Progenitor cell of endocrine pancreas (in vitro differentiated cells): ENCODE measurements at places on chromosomes 7 and 10. TPM values are rescaled to one million over a fixed set of nuclear protein-coding genes. Genes with fewer than 3 reads are reported as not detected.

GIMAP4 gene
- not detected in 2 replicates for total RNA-seq

DNA sequence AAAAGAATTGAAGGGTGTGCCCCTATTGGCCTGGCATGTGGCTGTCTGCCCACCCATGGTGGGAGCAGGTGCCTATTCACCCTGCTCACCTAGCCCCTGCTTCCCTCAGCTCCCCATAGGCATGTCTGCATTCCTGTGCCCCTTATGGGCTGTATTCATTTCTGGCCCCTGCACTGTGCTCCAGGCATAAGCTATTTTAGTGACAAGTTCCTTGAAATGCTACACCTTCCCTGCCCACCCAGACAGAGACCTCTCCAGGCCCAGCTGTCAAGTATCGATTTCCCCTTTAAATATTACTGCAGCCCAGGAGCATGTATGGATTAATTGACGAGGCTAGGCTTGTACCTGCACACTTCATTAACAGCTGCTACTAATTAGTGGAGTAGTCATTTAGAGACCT lies 235.4 kb downstream of the RPS24 start:
- no peaks in the 10 kb centered on the region for H3K27me3 ChIP-seq
- no peak overlapping the region for H3K4me3 ChIP-seq
- no peak overlapping the region for H3K27ac ChIP-seq
- no peaks in the 10 kb centered on the region for H3K36me3 ChIP-seq

GIGYF1 gene
- total RNA-seq = 89.3 and 95.1 TPM in 2 replicates

- H3K27ac ChIP-seq = no peak overlapping the region
- peaks cover 28% of the 10 kb centered on the region for H3K4me1 ChIP-seq
- no peaks in the 10 kb centered on the region for H3K27me3 ChIP-seq
- H3K4me3 ChIP-seq = no peak overlapping the region
- H3K36me3 ChIP-seq = no peaks in the 10 kb centered on the region
These were observed 16.3 kb downstream of the SMURF1 start for GRCh38 chr7:99127636-99128035.

DNA sequence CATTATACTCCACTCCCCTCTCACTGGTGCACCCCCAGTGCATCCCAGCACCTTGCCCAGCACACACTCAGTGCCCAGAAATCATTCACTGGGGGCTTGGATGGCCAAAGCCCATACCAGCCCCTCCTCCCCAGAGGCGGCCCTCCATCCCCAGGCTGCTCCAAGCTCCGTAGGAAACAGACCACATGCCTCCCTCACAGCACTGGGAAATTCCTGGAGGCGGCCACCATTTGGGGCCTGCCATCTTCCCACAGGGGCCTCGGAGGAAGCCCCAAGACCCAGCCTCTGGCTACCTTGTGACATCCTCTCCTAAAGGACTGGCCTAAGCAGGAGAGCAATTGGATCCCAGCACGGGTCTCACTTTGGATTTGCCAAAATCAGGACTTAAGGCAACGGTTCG lies 49.7 kb downstream of the FOXL3 start:
- no peak overlapping the region for H3K4me3 ChIP-seq
- no peaks in the 10 kb centered on the region for H3K27me3 ChIP-seq
- peaks cover 62% of the 10 kb centered on the region for H3K4me1 ChIP-seq
- no peak for DNase-seq

DNA sequence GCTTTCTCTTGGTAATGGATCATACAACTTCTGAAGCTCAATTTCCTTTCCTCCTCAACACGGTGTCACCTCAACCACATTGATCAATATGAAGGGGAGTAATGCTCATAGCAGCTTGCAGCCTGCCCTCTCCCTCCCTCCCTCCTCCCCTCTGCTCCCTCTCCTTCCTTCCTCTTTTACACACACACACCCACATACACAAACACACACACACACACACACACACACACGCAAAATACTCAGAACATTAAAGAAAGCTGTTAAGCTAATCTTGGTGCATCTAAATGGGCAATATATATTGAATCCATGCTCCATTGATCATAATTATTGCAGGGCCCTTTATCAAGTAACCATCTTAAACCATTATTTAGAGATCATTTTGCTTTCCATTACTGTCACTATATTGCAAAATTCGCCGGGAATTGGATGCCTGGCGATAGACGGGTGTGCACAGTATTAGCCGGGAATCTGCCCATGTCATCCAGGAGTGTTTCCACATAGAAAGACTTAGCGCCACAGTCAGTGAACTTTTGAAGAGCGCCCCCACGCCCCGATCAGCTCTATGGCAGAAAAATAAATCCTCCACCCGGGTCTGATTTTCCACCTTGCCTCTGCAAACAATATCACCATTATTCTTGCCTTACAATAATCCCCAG lies 122.0 kb downstream of the PRLHR start:
- no peak overlapping the region for H3K4me3 ChIP-seq
- H3K27me3 ChIP-seq = peaks cover 40% of the 10 kb centered on the region
- peak overlapping the region; percentile 29 for H3K27ac ChIP-seq

PSD gene
- total RNA-seq = 8.9 and 10.7 TPM in 2 replicates

DNA sequence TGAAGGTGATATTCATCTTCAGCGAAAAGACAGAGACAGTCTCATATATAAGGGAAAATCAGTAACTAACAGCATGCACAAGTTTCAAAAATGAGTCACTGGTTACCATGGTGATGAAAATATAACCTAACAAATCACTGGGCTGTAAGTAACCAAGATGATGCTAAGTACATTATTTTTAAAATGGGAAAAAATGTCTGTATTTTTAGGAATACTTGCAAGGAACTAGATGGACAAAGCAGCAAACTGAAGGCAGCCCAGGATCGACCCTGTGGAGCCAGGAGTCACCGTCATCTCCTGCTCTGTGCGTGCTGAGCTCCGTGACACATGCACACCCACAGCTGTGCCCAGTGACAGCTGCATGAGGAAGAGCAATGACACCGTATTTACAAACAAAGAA lies 137.3 kb downstream of the ELMO1 start:
- peaks cover 5% of the 10 kb centered on the region for H3K4me1 ChIP-seq
- no peak overlapping the region for H3K4me3 ChIP-seq
- no peaks in the 10 kb centered on the region for H3K27me3 ChIP-seq
- no peak overlapping the region for H3K27ac ChIP-seq
- DNase-seq = no peak
- H3K36me3 ChIP-seq = peaks cover 8% of the 10 kb centered on the region

RNF148 gene
- 0.26 and 0.40 TPM in 2 replicates for total RNA-seq

DNA sequence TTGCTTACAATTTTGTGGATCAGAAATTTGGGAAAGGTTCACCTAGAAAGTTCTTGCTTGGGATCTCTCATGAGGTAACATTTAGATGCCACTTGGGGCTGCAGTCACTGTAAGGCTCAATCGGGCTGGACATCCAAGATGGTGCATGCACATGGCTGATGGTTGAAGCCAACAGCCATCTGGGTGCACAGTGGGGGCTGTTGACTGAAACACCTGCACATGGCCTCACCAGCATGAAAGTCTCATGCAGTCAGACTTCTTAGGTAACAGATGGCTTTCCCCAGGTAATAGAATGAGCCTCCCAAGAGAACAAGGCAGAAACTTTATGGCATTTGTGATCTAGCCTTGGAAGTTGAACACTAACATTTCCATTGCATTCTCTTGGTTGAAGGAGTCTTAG lies 740.7 kb upstream of the AUTS2 start:
- peaks cover 11% of the 10 kb centered on the region for H3K27me3 ChIP-seq
- H3K27ac ChIP-seq = no peak overlapping the region
- no peak overlapping the region for H3K4me3 ChIP-seq
- H3K36me3 ChIP-seq = no peaks in the 10 kb centered on the region

USP54 gene
- 79.0 and 83.8 TPM in 2 replicates for total RNA-seq

DNA sequence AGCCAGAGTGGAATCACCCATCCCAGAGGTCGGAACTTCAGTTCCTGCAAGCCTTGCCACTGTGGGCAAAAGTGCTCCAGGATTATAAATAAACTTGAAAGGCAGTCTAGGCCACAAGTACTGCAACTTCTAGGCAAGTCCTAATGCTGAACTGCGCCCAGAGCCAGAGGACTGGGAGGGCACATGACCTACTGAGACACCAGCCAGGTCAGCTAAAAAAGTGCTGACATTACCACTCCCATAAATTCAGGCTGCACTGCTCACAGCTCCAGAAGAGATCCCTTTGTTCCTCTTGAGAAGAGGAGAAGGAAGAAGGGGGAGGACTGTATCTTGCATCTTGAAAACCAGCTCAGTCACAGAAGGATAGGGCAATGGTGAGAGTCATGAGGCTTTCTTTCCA lies 1084.1 kb upstream of the PHF14 start:
- H3K4me3 ChIP-seq = no peak overlapping the region
- no peaks in the 10 kb centered on the region for H3K4me1 ChIP-seq
- H3K27me3 ChIP-seq = no peaks in the 10 kb centered on the region
- no peak for DNase-seq

DNA sequence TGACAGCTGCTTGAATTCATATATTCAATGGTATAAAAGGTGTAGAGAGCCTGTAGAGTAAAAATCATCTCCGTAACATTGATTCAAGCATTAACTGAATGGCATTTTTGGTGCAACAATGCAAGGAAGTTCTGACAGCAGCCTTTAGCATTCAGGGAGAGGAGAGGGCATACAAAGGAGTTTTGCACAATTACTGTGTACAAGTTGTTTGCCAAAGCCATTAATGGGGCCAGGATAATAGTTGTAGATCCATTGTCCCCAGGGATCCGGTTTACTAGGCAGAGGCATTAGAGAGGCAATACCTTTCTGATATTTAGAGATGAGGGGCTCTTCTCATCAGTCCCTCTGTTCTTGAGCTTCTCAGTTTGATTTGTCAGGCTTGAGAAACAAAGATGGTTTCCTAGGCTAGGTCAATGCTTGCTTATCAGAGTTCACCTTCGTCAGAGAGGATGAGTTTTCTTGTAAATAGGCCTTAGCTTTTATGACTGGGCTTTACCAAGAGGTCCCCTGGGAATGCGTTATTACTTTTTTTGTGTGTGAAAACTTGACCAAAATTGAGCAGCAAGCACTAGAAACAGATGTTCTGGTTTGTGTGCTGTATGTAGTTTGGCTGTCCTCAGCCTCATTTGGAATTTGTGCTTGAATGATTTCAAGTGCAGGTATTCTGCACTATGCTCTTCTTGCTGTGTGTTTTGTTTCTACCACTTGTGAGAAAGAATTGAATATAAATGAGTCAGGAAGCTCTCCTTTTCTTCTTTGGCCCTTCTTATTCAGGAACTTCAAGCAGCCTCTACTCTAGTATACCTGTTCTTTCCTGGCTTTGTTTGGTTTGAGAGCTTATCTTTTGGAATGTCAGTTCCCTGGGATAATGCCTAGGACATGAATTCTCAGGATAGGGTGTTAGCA lies 32.0 kb downstream of the SND1 start:
- H3K27ac ChIP-seq = peak overlapping the region; percentile 15
- H3K4me3 ChIP-seq = no peak overlapping the region
- no peak for DNase-seq
- no peaks in the 10 kb centered on the region for H3K27me3 ChIP-seq

GRCh38 chr10:96511044-96511945 lies 2.4 kb downstream of the TLL2 start:
- peak overlapping the region; percentile 16 for H3K4me3 ChIP-seq
- H3K27me3 ChIP-seq = peaks cover 61% of the 10 kb centered on the region
- H3K27ac ChIP-seq = no peak overlapping the region

GRCh38 chr10:33780961-33781360 lies 446.5 kb upstream of the NRP1 start:
- no peaks in the 10 kb centered on the region for H3K27me3 ChIP-seq
- DNase-seq = no peak
- H3K4me1 ChIP-seq = no peaks in the 10 kb centered on the region
- H3K4me3 ChIP-seq = no peak overlapping the region

TEX36 gene
- not detected in 2 replicates for total RNA-seq

DNA sequence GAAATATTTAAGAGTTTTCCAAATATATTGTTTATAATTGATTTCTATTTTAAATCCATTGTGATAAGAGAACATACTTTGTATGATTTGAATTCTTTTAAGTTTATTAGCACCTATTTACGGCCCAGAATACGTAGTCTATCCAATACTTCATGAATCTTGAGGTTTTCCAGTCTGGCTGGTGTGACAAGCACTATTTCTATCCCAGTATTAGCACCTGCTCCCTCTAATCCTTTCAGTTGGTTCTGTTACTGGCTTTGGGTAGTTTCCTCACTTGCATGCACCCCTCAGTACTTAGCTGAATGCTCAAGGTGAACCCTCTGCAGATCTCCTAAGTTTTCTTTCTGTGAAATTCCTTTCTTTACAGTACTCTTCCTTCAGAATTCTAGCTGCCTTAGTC lies 166.8 kb downstream of the C1GALT1 start:
- H3K27me3 ChIP-seq = no peaks in the 10 kb centered on the region
- H3K4me3 ChIP-seq = no peak overlapping the region
- H3K4me1 ChIP-seq = peaks cover 18% of the 10 kb centered on the region
- H3K27ac ChIP-seq = no peak overlapping the region
- no peak for DNase-seq

DNA sequence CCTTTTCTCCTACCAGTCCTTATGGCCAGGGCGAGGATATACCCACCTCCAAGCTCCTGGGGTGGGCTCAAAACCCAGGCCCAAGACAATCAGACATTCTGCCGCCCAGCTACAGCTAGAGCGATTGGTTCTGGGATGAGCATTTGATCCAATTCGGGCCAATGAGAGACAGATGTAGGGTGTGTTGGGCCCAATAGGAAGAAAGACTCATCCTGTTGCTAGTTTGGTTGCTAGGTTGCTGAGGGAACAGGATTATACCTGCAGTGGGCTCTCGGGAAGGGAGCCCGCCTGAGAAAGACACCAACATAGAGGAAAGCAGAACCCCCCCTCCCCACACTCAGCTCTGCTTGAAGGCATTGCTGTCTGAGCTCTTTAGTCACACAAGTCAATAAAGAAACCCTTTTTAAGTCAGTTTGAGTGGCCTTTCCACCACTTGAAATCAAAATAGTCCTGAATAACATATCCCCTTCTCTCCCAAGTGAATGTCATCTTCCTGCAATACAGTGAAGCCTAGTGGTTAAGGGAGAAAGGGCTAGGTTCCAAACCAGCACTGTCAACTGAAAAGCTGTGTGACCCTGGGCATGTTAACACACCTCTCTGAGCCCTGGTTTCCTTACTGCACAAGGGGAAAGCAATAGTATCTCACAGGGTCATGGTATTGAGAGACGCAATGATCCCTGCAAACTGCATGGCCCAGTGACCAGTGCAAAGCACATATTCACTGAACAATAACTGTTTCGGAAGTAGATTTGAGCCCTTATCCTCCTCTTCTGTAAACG lies 21.8 kb downstream of the ITPRIP start:
- no peak for DNase-seq
- no peak overlapping the region for H3K27ac ChIP-seq
- H3K27me3 ChIP-seq = no peaks in the 10 kb centered on the region
- peaks cover 4% of the 10 kb centered on the region for H3K36me3 ChIP-seq
- no peaks in the 10 kb centered on the region for H3K4me1 ChIP-seq
- no peak overlapping the region for H3K4me3 ChIP-seq

DNA sequence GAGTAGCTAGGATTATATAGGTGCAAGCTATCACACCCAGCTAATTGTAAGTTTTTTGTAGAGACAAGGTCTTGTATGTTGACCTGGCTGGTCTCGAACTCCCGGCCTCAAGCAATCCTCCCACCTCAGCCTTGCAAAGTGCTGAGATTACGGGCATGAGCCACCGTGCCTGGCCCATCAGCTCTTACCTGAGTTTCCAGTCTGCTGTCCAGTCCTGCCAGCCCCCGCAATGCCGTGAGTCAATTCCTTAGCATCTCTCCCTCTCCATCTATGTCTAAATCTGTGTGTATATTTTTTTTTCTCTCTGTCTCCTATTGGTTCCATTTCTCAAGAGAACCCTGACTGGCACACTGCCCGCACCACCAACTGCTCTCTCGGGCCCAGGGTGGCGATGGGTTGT lies 127.6 kb downstream of the ACTR3B start:
- no peak overlapping the region for H3K4me3 ChIP-seq
- H3K4me1 ChIP-seq = no peaks in the 10 kb centered on the region
- no peak overlapping the region for H3K27ac ChIP-seq
- no peak for DNase-seq
- H3K27me3 ChIP-seq = no peaks in the 10 kb centered on the region

TRIM73 gene
- total RNA-seq = 10.2 and 11.3 TPM in 2 replicates
